ENCODE measurements at places on chromosomes 13 and 19.

DNA sequence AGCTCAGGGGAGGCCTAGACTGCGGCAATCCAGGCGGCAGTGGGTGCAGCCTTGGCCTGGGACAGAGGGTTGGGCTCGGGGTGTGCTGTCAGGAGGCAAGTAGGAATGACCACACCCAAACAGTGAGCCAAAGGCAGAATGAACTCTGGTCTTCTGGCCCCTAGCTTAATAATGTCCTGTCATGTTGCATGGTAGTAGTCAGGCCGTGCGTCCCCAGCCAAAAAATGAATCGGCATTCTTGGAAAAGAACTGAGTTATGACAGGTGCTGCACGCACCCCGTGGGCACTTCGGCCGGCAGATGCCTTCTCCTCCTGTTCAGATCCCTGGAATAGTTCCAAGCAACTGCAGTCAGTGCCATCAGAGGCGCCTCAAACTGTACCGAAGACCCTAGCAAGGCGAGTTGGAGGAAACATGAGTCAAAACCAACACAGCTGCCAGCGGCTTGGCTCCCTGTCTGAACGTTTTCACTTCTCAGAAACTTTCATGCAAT is 55.9 kb downstream of the ATP7B start:
- no peak for DNase-seq

- DNase-seq: no peak
Observed at GRCh38 chr13:25988661-25989060, 63.2 kb downstream of the SHISA2 start.

DNA sequence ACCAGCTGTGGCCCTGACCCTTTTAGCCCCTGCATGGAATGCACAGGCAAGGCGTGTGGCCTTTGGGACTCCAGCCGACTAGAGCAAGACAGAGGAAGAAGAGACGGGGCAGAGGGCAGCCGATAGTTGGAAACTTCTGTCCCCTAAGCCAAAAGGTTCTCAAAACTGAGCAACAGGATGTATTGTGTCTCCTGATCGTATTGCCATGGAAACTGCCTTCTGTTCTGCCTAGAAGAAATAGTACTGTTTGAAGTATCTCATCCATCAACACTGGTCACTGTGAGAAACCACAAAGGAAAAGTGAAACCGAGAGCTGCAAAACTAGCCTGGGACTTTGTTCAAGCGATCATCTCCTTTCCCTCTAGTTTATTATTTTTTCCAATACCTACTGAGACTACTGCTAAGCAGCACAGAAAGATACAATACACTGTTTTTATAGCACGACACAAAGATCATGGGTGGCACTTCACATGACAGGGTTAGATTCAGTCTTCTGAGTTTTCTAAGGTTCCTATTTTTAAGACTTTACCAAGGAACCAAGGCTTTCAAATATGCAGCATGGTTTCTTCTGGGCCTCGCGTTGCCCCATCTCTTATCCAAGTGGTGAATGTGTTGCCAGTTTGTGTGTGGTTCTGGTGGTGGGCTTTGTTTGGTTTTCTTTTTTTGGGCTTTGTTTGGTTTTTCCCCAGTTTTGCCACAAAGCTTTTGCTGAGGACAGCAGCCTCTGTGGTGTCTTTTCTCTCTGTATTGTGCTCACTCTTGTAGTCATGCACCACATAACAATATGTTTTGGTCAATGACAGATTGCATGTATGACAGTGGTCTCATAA is 49.3 kb upstream of the GPR183 start:
- peak; percentile 40 for DNase-seq

- DNase-seq: no peak
Observed at GRCh38 chr13:50162001-50162400, 146.8 kb downstream of the KCNRG start.

DNA sequence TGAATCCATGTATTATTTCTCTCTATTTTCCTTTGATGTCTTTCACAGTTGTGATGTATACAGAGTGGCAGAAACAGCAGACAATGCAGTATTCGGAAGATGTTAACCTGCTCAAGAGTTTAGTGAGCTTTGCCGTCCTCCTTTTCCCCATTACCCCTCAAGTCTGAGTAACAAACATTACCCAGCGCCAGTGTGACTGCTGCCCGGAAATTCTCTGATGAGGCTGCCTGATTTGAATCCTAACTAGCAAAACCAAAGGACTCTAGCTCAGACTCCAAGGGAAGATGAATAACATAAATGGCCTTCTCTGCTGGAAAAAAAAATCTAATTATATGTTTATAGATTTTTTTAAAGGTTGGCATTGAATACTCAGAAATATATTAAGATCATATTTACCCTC is 247.3 kb upstream of the SOX21 start:
- no peak for DNase-seq

DNA sequence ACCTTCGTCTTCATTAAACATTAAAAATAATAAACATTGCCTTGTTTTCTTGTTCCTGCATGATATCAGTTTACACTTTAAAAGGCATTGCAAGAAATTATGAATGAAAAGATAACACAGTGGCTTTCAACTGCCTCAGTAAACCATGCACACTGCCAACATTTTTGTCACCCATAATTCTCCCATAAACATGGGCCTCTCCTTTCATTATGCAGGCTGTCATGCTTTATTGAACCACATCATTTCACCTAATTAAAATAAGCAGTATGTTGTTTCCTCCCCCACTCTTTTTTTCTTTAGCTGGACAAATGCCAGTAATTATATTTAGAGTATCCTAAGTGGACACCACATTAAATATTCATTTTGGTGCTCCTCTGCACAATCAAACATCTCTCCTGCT is 1566.5 kb upstream of the SLC10A2 start:
- DNase-seq: no peak

DNA sequence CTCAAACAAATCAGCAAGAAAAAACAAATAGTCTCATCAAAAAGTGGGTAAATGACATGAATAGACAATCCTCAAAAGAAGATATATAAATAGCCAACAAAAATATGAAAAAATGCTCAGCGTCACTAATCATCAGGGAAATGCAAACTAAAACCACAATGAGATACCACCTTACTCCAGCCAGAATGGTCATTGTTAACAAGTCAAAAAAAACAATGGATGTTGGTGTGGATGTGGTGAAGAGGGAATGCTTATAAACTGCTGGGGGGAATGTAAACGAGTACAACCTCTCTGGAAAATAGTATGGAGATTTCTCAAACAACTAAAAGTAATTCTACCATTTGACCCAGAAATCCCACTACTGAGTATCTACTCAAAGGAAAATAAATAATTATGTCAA is 239.2 kb upstream of the RFC3 start:
- DNase-seq: no peak

All from activated effector memory CD4-positive, alpha-beta T cell treated with Interleukin-2 at 50 U/mL for 16 hours (primary cell).